Spleen (tissue), 13 donors: ENCODE measurements at places on chromosomes 5 and 9.

DNA sequence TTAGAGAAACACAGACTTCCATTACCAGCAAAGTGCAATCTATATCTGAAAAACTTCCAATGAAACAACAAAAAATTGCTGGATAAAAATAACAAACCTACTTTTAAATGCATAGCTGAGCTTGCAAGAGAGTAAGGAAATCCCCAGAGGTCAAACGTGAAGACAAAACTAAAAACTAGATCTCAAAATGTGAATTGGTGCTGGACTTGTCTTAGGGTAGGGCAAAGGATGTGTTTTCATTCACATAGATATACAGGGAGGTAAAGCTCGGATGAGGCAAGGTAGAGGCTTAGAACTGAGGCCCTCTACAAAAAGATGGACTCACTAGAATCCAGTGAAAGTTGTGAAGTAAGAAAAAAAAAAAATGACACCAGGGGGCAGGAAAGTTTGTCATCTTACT, 13.6 kb upstream of the RASA1 start:
- no peak for DNase-seq

- no peak for DNase-seq
Observed at GRCh38 chr9:24459953-24460352, 85.7 kb downstream of the IZUMO3 start.

DNA sequence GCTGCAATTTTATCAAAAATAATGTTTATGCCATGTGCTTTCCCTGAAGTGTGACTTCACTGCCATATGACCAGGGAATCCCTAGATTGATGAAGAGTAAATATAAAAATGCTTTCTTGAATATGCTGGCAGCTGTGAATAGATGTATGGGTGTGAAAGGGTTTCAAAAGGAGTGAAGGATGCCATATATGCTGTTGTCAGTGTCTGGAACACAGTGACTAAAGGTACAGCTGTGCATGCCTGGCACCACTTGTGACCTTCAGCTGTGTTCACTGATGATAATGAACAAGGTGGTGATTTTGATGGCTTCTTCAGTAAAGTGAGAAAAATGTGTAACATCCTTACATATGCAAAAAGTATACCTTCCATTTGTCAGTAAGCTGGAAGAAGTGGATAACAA, 69.7 kb downstream of the RAB24 start:
- no peak for DNase-seq

GRCh38 chr5:317086-317811, 4.3 kb upstream of the AHRR start:
- no peak for DNase-seq

DNA sequence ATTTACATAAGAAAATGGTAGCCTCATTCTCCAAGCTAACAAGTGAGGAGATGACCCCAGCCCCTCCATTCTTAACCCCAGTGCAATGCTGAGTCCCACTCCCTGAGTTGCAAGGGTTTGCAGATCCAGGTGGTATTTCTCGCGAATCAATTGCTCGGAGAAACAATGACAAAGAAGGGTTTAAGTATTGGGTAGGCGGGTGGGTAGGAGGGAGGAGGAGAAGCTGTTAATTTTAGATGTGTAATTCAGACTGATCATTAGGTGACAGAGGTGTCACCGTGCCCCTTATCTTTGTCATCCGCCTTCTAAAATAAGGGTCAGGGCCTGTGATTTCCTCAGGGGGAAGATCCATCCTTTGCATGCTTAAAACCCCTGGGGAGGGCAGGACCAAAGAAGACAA, 17.0 kb upstream of the SH3RF2 start:
- DNase-seq = no peak

DNA sequence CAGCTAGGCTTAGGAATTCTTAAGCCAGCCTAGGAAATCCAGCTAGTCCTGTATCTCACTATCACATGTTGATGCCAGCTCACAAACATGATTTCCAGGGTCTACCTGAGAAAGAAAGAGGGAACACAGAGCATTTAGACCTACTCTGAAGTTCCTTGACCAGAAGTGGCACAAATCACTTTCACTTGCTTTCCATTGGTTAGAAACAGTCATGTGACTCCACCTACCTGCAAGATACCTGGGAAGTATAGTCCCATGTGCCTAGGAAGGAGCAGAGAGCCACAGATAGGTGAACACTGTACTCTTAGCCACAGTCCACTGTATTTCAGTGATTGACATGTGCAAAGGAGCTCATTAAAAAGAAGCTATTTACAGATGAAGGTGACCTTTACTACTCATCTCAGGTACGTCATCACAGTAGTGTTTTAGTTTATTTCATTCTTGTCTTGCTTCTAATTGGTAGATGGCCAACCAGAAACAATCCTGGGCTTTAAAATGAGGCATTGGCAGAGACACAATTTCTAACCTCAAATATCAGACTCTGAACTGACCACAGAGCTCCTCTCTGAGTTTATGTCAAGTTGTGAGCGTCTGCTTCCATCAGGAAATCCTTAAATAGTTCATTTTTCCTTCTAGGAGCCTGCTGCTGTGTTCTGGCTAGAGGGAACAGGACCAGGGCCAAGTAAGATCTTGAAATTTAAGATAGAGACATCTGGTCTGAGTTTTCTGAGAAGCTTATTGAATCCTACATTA, 340.7 kb downstream of the TLE4 start:
- no peak for DNase-seq

GRCh38 chr5:54573812-54574489, 56.4 kb downstream of the SNX18 start:
- DNase-seq = no peak

DNA sequence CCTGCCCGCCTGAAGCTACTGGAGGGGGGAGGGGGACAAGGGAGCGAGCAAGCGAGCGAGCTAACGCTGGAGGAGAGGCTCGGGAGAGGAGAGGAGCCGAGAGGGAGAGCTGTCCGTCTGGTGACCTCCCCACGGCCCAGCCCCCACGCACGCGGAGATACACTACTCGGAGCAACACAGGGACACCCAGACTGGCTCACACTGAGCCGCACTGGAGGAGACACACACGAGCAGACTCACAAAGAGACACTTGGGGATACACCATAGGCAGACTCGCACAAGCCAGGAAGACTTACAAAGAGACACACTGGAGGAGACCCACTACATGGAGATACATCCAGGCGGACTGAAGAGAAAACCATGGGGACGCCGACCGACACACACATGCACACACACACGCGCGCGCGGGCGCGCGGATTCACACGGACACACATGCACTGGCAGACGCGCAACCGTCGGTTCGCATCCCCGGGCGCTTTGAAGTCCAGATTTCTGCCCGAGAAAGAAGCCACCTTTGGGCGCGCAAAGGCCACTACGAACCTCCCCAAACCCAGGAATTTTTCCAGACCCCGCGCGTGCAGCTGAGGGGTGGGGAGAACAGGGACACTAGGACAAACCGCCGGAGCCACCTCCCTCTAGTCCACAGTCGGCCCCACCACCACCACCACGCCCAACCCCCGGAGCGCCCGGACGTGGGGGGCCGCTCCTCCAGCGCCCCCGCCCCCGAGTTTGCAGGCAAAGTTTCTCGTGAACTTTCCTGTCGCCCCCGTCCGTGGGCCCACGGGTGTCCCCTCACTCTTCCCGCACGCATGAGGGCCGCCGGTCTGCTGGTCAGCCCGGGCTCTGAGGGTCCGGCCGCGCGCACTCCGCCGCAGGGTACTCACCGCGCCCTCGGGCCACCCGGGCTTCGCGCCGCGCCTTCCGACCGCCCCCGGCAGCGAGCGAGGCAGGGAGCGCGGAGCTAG, 571 bp downstream of the CNTFR start:
- peak; percentile 75 for DNase-seq

- no peak for DNase-seq
Observed at GRCh38 chr9:132791699-132792240, 86.3 kb downstream of the AK8 start.

DNA sequence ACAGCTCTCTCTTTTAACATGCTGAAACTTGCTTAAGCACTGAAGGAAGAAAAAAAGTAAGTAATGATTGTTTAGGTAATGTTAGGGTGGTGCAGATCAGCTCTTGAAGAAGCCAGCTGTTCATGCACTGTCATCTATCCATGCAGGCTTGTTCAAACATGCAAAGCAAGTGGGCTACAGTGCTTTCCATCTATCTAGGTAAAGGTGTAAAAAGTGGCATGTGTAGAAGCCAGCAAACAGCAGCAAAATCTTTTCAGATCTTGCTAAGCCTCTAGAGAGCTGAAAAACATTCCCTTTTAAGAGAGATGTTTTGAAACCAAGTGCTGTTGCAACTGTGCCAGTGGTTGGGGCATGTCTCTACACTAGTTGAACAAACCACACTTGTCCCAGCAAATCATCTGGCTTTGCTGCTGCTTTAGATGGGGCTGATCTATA, 214.4 kb downstream of the EFNA5 start:
- no peak for DNase-seq

GRCh38 chr5:84506625-84507024, 121.9 kb upstream of the EDIL3 start:
- DNase-seq = no peak

GRCh38 chr9:105232207-105232606, 12.2 kb upstream of the SLC44A1 start:
- no peak for DNase-seq

DNA sequence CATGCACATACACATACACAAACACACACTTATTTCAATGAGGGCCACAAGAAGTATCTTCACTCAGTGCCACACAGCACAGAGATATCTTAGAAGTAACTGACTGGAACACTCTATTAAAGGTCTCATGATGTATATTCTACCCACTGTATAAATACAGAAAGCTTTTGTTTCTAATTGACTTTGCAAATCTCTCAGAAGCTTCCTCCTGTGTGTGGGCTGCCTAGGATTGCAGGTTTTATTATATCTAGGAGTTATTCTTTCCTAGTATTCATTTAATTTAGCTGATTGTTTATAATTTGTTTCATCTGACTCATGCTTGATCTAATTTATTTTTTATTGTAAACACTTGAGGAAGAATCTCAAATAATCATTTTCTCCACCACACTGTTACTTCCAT, 262.4 kb upstream of the ACTBL2 start:
- DNase-seq = no peak

- DNase-seq = no peak
Observed at GRCh38 chr5:170466988-170467707, 36.7 kb upstream of the KCNIP1 start.

GRCh38 chr5:141618030-141618803, 583 bp downstream of the DIAPH1 start:
- peak; percentile 83 for DNase-seq

DNA sequence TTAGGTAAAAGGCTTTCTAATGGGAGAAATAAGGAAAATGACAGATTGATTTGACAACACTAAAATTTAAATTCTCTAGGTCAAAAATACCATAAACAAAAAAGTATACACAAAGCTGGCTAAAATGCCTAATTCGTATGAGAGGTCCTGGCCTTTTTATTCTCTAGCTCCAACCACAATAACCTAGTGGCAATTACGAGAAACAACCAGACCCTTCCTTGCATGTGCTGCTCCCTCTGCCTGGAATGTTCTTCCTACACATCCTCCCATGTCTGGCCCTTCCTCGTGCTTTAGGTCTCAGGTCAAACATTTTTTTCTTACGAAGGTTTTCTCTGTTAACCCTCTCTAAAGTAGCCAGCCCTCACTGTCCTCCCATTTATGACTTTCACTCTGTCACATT, 176.4 kb upstream of the PLPPR1 start:
- no peak for DNase-seq

GRCh38 chr5:36561601-36562000, 44.8 kb upstream of the SLC1A3 start:
- no peak for DNase-seq

DNA sequence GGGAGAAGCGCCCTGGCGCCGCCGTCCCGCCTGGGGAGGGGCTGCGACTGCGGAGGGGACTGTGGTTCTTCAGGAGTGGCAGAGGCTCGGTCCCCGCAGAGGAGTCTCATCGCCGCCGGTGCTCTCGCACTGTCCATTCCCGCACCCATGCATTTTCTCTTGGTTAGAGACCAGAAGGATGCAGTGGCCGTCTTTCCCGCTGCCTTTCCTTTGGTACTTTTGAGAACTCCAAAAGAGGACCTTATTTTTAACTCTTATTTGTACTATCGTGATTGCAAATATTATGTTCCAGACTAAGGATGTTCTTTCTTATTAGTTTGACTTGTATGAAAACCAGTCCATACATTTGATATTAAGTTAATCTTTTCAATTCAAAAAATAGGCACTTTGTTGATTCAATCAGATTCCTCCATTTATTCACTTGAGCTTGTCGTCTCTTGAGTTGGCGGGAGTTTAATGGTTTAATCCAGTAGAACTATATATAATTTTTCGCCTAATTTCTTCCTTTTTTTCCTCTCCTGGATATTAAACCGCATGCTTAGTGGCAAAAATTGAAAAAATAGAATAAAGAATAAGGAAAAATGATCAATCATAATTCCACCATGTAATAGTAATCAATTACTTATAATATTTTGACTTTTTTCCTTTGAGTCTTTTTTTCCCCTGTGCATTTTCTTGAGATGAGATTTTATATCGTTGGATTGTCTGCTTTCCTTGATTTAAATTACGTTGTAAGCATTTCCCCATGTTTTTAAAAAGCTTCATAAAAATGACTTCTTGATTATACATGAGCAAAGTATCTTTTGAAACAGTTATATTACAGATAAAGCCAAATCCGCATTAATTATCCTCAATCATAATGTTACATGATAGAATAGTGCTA, 861 bp downstream of the ZFYVE16 start:
- DNase-seq = no peak

GRCh38 chr5:34688015-34688810, 32.1 kb downstream of the RAI14 start:
- no peak for DNase-seq

DNA sequence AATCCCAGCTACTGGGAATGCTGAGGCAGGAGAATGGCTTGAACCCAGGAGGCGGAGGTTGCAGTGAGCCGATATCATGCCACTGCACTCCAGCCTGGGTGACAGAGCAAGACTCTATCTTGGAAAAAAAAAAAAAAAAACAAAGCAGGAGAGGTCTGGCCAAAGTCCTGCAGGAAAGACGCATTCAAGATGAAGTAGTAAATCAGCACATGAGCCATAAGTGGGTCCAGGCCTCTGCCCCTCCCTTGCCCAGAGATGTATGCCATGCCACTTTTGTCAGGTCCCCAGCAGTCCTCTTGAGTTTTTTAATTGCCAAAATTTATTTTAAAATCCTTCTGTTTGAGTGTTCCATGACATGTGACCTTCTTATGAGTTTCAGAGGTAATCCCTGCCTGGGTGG, 8.5 kb upstream of the PHF19 start:
- DNase-seq = no peak

- no peak for DNase-seq
Observed at GRCh38 chr9:94445863-94446262, 109.0 kb upstream of the PCAT7 start.

- DNase-seq = no peak
Observed at GRCh38 chr9:7210854-7211637, 453.3 kb downstream of the KDM4C start.

- DNase-seq = no peak
Observed at GRCh38 chr9:35760651-35761050, 6.6 kb upstream of the MSMP start.

DNA sequence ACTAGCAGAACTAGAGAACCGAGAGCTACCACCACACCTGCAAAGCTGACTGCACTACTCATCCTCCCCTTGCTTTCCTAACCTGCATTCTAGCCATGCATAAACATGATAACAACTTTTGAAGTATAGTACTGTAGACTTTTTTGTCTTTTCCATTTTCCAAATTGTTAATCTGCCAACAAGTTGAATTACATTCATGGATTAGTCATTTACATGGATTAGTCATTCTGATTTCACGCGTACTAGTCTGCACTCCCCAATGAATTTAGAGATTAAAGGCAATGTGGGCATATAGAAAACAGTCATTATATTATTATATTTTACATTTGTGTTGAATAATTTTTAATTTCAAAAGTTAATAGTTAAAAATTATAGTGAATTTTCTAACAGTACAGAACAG, 81.4 kb downstream of the EDIL3 start:
- no peak for DNase-seq

- DNase-seq = peak; percentile 83
Observed at GRCh38 chr5:73625944-73626811, at the start of gene ARHGEF28. Gene ARHGEF28 (plus strand): TSS chr5:73626196. CDS start chr5:73684852, 58,656 bp downstream.

GRCh38 chr9:90296539-90296938, 346.1 kb downstream of the DIRAS2 start:
- no peak for DNase-seq
